AG08396 (cell line): ENCODE measurements at places on chromosomes 12 and 14.

GRCh38 chr14:50008562-50008961, 107.8 kb downstream of the VCPKMT start:
- no peak for DNase-seq

- DNase-seq, result no peak
These were observed 145.0 kb downstream of the SLC38A6 start for GRCh38 chr14:61125867-61126572.

GRCh38 chr14:26414103-26414502, 183.7 kb downstream of the NOVA1 start:
- no peak for DNase-seq

DNA sequence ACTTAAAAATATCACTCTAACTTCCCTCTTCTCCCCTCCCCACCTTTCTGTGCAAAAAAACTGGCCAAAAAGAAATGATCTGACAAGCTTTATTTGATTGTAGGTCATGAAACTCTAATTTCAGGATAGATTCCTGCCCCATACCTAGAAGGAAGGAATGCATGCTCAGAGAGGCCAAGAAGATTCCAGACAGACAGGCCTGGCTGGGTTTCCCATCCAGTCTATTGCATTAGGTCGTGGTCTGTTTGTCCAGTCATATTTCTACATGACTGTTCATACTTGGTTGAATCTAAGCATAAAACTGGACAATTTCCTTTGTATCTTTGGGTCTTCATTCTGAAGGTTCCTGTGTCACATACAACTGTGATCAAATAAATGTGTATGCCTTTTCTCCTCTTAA, 20.0 kb upstream of the SLC15A5 start:
- no peak for DNase-seq

- peak; percentile 28 for DNase-seq
These were observed 41.8 kb upstream of the CLMN start for GRCh38 chr14:95361373-95362137.

DNA sequence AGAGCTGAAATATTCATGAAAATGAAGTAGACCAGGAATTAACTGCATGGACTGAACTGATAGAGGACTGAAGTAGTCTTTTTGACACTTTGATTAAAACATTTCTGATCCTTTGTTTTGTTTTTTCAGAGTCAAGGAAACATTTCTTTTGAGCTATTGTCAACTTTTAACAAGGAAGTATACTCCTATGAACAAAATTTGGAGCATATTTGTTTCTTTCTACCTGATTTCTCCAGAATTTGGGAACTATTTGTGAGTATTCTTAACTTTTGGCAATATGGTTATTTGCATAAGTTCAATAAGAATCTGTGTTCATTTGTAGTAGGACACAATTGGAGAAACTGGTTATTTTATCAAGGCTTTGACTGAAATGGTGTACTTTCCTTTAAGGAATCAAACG, 71.3 kb upstream of the HECTD1 start:
- no peak for DNase-seq

DNA sequence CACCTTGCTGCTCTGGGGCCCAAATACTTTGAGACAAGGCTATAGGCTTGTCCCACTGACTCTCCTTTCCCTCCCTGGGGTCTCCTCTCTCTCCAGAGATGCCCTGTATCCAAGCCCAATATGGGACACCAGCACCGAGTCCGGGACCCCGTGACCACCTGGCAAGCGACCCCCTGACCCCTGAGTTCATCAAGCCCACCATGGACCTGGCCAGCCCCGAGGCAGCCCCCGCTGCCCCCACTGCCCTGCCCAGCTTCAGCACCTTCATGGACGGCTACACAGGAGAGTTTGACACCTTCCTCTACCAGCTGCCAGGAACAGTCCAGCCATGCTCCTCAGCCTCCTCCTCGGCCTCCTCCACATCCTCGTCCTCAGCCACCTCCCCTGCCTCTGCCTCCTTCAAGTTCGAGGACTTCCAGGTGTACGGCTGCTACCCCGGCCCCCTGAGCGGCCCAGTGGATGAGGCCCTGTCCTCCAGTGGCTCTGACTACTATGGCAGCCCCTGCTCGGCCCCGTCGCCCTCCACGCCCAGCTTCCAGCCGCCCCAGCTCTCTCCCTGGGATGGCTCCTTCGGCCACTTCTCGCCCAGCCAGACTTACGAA, 3.1 kb downstream of the NR4A1 start:
- no peak for DNase-seq

GRCh38 chr14:106670011-106670410, 1143.6 kb downstream of the TMEM121 start:
- DNase-seq, result no peak
